HFFc6 (cell line): ENCODE measurements at places on chromosomes 11 and 22.

GRCh38 chr11:104895634-104896033 is 2.6 kb downstream of the CASP12 start:
- no peak for DNase-seq

GRCh38 chr22:25235547-25236290 is 16.3 kb downstream of the CRYBB2 start:
- peak; percentile 64 for DNase-seq

DNA sequence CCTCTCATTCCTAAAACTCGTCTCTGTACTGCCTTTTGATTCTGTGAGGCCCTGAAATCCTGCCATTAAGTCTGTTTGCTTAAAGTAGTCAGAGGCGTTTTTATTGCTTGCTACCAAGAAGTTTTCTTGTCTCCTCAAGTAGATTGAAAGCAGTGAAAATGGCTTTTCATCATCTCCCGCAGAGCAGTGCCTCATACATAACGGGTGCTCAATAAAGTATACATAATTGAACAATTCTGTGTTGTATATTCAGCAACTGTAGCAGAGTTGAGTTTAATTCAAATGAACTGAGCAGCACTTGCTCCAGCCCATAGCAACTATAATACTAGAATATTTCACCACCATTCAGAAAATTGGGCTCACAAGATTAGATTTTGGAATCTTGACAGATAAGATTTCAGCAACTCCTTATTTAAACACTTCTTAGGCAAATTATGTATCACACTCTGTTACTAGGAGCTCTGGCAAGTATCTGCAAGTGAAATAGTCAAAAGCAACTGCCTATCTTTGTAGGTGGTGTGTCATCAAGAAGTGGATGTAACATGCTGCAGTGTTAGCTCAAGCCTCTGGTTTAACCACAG is 20.0 kb downstream of the FIBIN start:
- no peak for DNase-seq

DNA sequence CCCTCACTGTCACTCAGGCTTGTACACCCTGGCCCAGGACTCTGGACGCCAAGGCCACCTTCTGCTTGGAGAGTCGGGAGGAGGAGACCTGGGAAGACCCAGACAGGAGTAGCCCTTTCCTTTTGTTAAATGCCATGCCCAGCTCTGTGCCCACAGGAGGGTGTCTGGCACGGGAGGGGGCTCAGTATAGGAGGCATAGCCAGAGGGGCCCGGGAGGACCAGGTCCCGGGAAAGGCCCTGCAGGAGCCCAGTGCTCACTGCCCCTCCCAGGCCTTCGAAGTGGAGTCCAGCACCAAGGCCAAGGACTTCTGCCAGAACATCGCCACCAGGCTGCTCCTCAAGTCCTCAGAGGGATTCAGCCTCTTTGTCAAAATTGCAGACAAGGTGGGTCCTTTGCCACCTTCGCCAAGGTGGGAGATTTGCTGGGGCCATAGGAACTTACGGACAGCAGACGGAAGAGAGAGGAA is 79.0 kb downstream of the MYO7A start:
- no peak for DNase-seq

- peak; percentile 25 for DNase-seq
These were observed 7.8 kb downstream of the MS4A12 start for GRCh38 chr11:60500276-60500910.

- no peak for DNase-seq
These were observed 20.9 kb downstream of the INCENP start for GRCh38 chr11:62144641-62145255.
